ENCODE measurements at places on chromosomes 16 and 17. TPM values are rescaled to one million over a fixed set of nuclear protein-coding genes. Genes with fewer than 3 reads are reported as not detected.

DNA sequence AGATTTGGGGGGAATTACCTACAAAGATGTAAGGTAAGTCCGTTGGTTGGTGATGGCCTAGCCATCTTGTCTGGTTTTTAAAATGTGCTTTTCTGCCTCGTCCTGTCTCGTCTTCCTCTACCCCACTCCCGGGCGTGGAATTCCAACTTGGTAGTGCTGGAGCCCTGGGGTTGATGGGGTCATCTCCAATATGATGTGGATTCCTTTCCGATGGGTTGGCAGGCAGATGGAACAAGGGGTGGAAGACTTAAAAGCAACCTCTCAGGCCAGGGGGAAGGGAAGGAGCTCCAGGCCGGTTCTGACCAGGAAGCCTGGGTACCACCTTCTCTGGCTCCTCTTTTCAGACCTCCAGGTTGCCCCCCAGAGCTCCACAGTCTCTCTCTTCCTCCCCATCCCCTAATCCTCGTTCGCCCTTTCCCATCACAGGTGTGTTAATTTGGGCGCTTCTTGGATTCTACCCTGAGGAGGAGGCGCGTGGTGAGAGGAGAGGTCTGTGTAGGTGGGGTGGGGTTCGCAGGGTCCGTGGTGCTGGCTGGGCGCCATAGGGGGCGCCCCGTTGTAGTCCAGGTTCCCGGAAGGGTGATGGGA lies 5.1 kb upstream of the HOXB2 start:
- DNase-seq: no peak

GRCh38 chr17:14398766-14399165 lies 97.9 kb downstream of the HS3ST3B1 start:
- DNase-seq: no peak

DNA sequence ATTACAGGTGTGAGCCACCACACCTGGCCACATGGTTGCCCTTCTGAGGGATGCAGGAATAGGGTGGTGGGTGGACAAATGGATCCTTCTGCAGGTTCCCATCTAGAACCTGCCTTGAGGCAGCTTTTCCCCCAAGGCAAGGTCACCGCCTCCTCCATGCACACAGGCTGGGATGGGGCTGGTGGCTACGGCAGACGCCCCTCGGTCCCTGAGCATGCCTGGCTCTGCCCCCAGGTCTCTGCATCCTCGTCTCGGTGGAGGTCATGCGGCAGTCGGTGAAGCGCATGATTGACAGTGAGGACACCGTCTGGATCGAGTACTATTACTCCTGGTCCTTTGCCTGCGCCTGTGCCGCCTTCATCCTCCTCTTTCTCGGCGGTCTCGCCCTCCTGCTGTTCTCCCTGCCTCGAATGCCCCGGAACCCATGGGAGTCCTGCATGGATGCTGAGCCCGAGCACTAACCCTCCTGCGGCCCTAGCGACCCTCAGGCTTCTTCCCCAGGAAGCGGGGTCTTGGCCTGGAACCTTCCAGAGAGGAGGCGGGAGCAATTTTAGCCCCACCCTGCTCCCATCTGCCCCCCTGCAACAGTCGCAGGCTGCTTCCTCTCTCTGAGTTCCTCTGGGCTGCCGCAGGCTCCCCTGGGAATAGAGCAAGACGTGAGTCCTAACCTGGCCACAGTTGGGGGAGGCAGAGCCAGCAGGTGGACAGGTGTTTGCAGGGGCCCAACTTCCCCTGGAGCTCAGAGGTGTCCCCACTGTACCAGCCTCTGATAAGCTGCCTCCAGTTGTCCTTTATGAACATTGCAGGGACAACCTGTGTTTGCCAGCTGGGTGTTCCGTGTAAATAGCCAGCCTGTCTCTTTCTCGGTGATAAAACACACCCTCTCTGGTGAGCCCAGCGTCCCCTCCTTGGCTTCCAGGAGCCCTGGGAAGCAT lies 11.7 kb downstream of the CACNG1 start:
- no peak for DNase-seq

DNA sequence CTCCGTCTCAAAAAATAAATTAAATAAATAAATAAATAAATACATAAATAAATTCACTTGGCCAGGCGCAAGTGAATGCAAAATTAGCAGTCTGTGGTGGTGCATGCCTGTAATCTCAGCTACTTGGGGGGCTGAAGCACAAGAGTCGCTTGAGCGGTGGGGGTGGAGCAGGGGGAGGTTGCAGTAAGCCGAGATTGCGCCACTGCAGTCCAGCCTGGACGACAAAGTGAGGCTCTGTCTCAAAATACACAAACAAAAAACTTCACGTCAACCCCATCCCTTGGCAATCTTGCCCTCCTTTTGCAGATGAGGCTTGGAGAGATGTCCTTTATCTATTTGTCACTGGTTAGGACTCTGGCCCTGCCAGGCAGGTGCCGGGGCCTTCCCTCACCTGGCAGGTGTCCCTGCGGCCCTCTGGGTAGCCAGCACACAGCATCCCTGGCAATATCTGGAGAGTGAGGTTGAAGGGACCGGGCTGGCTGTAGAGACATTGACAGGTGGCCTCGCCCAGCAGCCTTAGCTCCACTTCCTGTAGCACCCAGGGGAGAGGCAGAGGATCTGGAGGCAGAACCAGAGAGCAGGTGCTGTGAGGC lies 4.4 kb downstream of the PRSS36 start:
- no peak for DNase-seq

GRCh38 chr17:72588961-72589360 lies 468.1 kb downstream of the SOX9 start:
- DNase-seq: no peak

DNA sequence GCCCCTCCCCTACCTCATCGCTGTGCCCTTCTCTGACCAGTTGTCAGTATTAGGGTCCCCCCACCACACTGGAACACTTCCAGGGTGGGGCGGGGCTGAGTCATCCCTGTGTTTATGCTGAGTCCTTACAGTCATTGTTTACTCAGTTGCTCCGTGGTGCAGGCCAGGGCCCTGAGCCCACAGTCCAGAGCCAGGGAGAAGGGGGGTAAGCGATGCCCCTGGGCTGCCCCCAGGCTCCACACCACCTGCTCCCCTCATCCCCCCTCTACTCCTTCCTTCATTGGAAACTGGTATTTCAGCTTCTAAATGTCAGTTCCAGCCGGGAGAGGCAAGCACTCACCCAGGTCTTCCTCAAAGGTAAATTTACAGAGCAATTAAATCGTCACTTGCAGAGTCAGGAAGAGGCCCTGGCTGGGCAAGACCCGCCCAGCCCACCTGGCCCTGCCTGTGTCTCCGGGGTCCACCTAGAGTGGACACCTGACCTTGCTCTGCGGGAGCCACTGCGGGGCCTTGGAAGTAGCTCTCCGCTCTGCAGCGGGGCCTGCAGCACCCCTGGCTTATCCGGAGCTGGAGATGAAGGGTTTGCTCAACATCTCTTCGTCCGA lies 4.8 kb downstream of the ATP2A3 start:
- DNase-seq: no peak

The RCVRN gene
- 0.34 TPM for total RNA-seq

The ENPP7 gene
- not detected for total RNA-seq

The NETO2 gene
- total RNA-seq: 1.7 TPM

The C16orf86 gene
- total RNA-seq: 5.3 TPM

The IRX5 gene
- 0.97 TPM for total RNA-seq

Measured in right cardiac atrium (tissue), 5 donors.